ENCODE measurements at places on chromosomes 3 and 15.

DNA sequence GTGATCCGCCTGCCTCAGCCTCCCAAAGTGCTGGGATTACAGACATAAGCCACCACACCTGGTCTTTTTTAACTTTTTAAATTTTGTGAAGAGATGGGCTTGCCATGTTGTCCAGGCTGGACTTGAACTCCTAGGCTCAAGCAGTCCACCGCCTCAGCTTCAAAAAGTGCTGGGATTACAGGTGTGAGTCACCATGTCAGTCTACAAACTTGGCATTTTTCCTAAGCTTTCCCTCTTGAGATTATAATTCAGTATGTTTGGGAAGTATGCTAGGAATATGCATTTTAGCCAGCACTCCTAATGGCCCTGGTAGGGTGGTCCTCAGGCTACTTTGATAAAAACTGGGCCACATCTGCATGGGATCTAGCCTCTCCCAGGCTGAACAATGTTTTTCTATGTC, 4.4 kb downstream of the WDR73 start:
- no peak for DNase-seq

GRCh38 chr3:171933441-171933840, 90.3 kb downstream of the TMEM212 start:
- DNase-seq, result no peak

- DNase-seq, result no peak
Observed at GRCh38 chr3:138033202-138033691, 23.3 kb downstream of the CLDN18 start.

- DNase-seq, result no peak
Observed at GRCh38 chr3:99472385-99472784, 166.0 kb upstream of the COL8A1 start.

DNA sequence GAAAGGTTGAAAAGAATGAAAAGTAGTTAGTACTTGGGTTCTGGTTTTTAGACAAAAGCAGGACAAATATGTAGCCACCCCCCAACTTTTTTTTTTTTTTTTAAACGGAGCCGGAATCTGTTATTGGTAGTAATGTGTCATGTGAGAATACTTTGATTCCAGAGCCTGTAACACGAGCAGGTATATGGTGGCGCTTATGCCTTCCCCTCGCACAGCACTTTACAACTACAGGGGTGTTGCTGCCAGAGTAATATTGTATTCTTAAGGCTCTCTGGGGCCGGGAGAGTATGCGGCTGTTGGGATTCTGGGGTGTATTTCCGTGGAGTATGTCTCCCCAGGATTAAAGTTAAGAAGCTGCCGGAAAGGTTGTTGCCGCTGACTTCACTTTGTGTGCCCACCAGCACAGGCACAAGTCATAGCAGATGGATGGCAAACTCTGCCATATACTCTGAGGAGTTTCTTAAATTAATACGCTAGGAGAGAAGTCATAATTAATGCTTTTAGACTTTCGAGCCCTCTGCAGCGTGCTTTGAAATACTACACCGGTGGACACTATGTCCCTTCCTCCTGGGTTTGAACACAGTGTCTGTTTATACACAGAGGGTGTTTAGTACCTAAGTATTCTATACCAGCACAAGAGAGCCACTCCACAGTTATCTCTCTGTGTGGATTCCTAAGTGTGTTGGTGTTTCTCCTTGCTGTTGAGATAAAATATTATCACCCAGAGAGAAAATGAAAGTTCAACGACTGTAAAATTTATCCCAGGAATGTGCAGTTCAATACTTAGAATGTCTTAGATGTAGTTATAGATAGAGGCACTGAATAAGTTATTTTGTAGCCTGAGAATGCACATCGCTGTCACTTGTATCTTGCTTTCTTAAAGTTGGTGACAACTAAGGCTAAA, 1.4 kb downstream of the MBNL1 start:
- DNase-seq, result no peak

DNA sequence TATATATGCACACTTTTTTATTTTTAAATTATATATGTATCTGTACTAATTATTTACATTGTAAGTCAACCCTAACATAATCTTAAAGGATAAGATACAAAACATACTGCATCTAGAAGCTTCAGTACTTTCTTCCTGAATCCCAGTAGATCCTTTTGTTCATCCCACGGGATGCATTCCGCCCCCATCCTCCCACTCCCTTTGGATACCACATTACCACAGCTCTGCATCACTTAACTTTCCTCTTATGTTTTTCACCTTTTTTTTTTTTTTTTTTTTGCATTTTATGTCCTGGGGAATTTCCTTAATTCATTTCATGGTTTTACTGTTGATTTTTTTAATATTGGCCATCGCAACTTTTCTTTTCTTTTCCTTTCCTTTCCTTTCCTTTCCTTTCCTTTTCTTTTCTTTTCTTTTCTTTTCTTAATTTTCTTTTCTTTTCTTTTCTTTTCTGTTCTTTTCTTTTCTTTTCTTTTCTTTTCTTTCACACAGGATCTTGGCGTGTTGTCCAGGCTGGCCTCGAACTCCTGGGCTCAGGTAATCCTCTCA, 3.0 kb downstream of the OPA1 start:
- DNase-seq, result no peak

- no peak for DNase-seq
Observed at GRCh38 chr3:184656829-184657681, 54.8 kb downstream of the MAGEF1 start.

GRCh38 chr3:186603159-186603558, 9.7 kb upstream of the AHSG start:
- no peak for DNase-seq

- DNase-seq, result no peak
Observed at GRCh38 chr3:194150252-194150934, 14.4 kb downstream of the HES1 start.

GRCh38 chr3:52046186-52046901, 10.0 kb downstream of the DUSP7 start:
- no peak for DNase-seq

DNA sequence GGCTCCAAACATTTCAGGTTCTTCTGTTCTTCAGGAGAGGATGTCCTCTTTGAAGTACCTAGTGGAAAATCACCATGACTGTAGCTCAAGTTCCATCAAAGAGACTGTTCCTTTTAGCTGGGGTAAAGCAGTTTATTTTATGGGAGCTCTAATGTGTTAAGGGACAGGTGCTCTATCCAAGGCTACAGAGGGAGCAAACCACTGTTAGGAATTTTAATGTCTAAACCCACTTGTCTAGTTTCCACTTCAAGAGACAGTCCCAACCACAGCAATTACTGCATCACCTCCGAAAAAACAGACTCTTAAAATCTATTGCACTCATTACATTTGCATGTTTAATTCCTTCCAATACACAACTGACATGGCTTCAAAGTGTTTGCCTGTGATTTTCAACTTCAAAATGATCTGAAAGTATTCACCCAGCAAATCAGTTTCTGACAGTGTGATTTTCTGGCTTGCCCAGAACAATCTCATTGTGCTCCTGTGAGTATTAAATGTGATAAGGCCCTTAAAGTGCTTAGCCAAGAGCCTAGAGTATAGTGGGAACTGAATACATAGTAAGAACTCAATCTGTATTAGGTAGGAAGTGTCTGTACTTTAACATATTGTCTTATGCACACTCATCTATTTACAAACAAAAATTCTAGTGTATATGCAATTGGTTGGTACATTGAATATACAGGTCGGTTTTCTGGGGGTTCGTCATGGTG, 266.5 kb upstream of the CCDC54 start:
- no peak for DNase-seq

GRCh38 chr3:132679911-132680310, 19.8 kb downstream of the UBA5 start:
- no peak for DNase-seq

- no peak for DNase-seq
Observed at GRCh38 chr3:37963635-37964034, 27.0 kb upstream of the VILL start.

- no peak for DNase-seq
Observed at GRCh38 chr3:128111147-128111546, 12.5 kb downstream of the RUVBL1 start.

- no peak for DNase-seq
Observed at GRCh38 chr15:81915990-81916389, 129.8 kb downstream of the MEX3B start.

GRCh38 chr3:185341616-185342458, 21.1 kb upstream of the MAP3K13 start:
- DNase-seq, result no peak

- DNase-seq, result no peak
Observed at GRCh38 chr3:128317698-128318231, 148.9 kb downstream of the DNAJB8 start.

DNA sequence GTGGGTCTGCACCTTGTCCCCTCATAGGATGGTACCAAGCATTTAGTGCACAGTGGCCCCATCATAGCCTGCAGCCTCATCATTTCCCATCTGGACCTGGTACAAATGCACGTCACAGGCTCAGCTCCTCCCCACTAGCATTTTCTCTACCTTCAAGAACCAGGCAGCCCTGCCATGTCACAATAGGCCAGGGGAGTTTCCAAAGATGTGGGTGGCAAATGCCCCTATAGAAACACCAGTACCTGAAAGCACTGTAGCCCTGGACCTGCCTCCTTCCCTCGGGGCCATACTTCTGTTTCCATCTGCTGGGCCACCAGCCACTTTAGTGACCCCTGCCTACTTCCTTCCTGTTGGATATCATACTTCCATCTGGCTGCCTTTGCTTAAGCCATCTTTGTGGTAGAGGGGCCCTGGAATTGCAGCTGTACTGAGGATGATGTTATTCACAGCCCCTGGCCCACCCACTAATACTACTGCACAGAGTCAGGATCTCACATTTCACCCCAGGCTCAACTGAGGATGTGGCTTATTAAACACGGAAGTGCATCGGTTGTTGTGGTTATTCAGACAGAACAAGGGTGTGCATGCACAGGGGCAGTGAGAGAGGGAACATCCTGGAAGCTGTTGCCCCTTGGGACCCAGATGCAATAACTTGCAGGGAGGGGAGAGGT, 3.8 kb downstream of the TCTA start:
- no peak for DNase-seq

GRCh38 chr3:197366301-197367044, 68.1 kb upstream of the DLG1 start:
- no peak for DNase-seq

GRCh38 chr15:96170979-96171739, 159.3 kb upstream of the NR2F2 start:
- DNase-seq, result no peak

DNA sequence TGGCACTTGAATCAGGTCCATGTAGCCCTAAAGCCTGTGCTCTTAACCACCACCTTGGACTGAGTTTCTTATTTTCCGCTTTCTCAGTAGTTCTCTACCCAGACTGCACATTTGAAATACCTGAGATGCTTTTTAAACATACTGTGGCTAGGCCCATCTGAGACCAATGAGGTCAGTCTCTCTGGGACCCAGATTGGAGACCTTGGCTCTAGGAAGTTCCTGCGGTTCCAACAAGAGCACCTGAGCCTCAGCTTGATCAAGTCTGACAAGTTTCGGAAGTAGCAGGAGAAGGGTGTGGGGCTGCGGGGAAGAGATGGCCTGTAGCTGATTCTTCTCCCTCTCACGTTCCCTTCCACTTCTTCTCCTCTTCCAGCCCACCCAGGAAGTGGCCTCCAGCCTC, 11.5 kb upstream of the TSEN2 start:
- DNase-seq, result no peak

DNA sequence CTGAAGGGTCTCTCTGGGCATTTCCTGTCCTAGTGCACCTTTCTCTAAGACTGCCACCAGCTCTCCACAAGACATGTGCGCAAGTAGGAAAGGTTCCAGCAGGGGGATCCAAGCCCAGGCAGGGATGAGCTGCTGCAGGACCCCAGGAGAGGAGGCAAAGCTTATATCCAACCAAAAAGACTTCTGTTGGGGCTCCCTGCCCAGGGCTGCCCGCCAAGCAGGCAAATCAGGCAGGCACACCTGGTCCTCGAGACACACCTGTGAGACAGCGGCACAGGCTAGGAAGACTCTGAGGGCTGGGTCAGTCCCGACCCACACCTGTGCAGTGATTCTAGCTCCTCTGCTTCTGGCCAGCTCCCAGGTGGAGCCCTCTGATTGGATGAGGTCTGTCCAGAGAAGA, 80.6 kb downstream of the MYLK start:
- DNase-seq, result no peak

DNA sequence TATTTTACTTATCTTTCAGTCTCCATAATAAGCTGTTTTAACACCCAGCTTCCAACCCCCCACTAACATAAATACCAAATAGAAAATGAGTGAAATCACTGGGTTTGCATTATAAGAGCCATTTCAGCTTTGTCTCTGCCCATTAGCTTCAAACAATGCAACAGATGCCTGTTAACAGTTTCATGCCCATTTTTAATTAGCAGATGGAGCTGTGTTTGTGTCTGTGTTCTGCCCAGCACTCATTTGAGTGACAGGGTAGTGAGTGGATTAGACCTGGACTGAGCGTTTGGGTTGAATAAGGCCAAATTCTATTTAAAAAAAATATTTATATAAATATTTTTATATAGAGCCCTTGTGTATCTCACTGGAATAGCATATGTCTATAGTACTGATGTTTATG, 7.4 kb downstream of the RAB8B start:
- DNase-seq, result no peak

DNA sequence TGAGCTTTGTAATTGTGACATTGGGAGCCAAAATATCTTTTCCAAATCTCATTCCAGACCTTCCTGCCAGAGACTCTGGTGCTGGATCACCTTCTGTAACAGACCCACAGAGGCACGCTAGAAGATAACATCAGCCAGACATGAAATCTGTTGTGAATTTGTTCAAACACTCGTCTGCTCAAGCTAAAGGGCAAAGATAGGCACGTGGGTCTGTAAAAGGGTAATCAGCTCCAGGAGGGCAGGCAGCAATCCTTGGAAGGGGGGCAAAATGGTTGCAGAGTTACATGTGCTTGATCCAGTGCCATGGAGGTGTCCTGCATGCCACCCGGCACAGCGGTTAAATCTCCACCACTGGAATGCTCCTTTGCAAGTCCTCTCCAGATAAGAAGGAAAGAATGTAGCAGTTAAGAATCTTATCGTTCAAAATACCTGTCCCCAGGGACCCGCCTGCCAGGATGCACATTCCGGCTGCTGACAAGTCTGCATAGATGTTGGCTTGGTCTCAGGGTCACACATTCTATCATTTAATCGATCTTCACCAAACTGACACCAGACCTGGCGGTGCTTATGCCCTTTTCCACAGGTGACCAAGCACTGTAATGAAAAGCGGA, 74.8 kb downstream of the ADAMTS9 start:
- no peak for DNase-seq

DNA sequence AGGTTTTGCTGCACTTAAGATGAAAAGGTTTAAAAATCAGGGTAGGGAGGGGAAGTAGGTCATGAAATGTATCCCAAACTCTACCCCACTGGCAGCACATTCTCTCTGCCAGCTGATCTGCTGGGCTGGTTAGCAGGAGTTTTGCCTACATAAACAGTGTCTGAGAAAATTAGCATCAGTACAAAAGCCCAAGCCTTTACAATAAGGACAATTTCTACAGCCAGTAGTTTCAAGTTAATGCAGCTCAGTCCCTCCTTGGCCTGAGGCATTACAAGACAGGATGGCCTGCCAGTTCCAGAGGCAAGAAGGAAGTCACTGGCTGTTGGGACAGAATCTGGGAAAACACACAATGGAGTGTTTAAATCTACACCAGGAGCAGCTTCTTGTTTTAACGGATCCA, 32.8 kb downstream of the NCEH1 start:
- no peak for DNase-seq

- no peak for DNase-seq
Observed at GRCh38 chr15:31501536-31502157, 175.0 kb downstream of the KLF13 start.

Data from NCI-H1930 (cell line).